ENCODE measurements at places on chromosomes 11 and 22. TPM values are rescaled to one million over a fixed set of nuclear protein-coding genes. Genes with fewer than 3 reads are reported as not detected.
A peak's percentile ranks its signal among the peaks of the same experiment; 100 is the strongest.

- H3K4me3 ChIP-seq: no peak overlapping the region
- H3K27ac ChIP-seq: no peak overlapping the region
- no peak for DNase-seq
- H3K36me3 ChIP-seq: no peaks in the 10 kb centered on the region
- peaks cover 30% of the 10 kb centered on the region for H3K4me1 ChIP-seq
Observed at GRCh38 chr22:44337678-44338004, 24.9 kb upstream of the SHISAL1 start.

Gene ATF4
- 553 TPM for total RNA-seq

- DNase-seq: no peak
- H3K4me1 ChIP-seq: no peaks in the 10 kb centered on the region
- H3K36me3 ChIP-seq: no peaks in the 10 kb centered on the region
- no peak overlapping the region for H3K27ac ChIP-seq
Observed at GRCh38 chr11:21866781-21867180, 326.1 kb upstream of the ANO5 start.

GRCh38 chr11:62858201-62858600 is 18.8 kb upstream of the WDR74 start:
- H3K27me3 ChIP-seq: no peaks in the 10 kb centered on the region
- DNase-seq: no peak
- H3K27ac ChIP-seq: 0 out of 2 replicates have a peak overlapping the region, but pooled peaks have one; percentile 44
- peaks cover 19% of the 10 kb centered on the region for H3K36me3 ChIP-seq
- H3K4me3 ChIP-seq: peak overlapping the region; percentile 86

Gene TRAF6
- total RNA-seq: 9.4 TPM

DNA sequence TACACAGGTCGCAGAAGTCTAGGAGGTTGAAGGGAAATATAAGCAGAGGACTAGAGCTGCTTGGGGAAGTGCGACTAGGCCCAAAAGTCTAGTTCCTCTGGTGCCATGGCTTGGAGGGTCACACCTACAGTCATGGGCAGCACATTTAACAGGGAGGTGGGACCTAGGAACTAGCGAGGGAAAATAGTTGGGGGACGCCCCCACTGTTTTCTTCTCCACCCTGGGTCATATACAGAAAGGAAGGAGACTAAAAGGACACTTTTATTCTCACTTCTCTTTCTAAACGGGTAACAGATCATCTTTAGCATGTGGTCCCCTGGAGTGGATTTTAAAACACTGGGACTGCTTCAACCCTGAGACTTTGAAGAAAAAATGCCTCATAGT is 16.6 kb downstream of the APIP start:
- H3K4me3 ChIP-seq: no peak overlapping the region
- DNase-seq: no peak
- H3K36me3 ChIP-seq: peaks cover 14% of the 10 kb centered on the region
- no peak overlapping the region for H3K27ac ChIP-seq

- H3K27me3 ChIP-seq: peaks cover 1% of the 10 kb centered on the region
- no peak overlapping the region for H3K27ac ChIP-seq
- no peak overlapping the region for H3K4me3 ChIP-seq
- peak; percentile 74 for DNase-seq
- H3K4me1 ChIP-seq: no peaks in the 10 kb centered on the region
Observed at GRCh38 chr11:64694821-64695365, 28.1 kb downstream of the NRXN2 start.

Gene YWHAH
- total RNA-seq: 248 TPM

Gene OR5M3
- not detected for total RNA-seq

GRCh38 chr11:95066716-95067038 is at the start of gene SRSF8:
Gene SRSF8, plus strand, starts transcription at chr11:95066919. Its CDS starts 308 bp downstream, at chr11:95067227.
- H3K36me3 ChIP-seq: no peaks in the 10 kb centered on the region
- H3K4me1 ChIP-seq: no peaks in the 10 kb centered on the region
- peak within 1 kb of the TSS; percentile 70 for H3K4me3 ChIP-seq
- DNase-seq: no peak

DNA sequence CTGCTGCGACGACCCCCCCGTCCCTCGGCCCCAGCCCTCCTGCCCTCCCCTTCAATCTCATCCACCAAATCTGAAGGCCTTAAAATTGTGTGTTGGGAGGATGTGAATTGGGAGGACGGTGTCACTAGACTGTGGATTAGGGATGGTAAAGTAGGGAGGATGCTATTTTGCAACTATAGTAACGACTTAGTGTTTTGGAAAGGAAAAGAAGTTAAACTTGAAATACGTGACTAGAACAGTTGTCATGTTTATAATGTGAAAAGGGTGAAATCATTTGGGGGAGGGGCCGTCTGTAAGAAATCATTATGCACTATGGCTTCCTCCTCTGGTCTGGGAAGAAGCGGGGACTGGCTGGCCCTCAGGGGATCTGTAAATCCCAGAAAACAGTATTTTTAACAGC is 43.4 kb upstream of the NNMT start:
- H3K4me1 ChIP-seq: peaks cover 5% of the 10 kb centered on the region
- H3K27me3 ChIP-seq: no peaks in the 10 kb centered on the region
- no peaks in the 10 kb centered on the region for H3K36me3 ChIP-seq
- no peak overlapping the region for H3K4me3 ChIP-seq
- H3K27ac ChIP-seq: no peak overlapping the region
- no peak for DNase-seq

DNA sequence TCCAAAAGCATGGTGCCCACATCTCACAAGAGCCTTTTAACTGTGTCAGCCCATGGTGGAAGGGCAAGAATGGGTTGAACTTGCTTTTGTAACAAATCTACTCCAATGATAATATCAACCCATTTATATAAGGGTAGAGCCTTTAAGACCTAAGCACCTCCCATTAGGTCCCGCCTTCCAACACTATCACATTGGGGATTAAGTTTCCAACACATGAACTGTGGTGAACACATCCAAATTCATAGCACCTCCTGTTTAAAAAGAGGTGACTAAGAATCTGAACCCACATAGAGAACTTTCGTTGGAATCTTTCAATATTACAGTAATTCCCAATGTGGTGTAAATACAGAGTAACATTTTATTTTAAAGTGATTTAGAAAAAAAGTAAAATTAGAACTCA is 9.2 kb upstream of the CNTF start:
- H3K36me3 ChIP-seq: peaks cover 29% of the 10 kb centered on the region
- DNase-seq: no peak
- no peak overlapping the region for H3K4me3 ChIP-seq
- no peak overlapping the region for H3K27ac ChIP-seq
- H3K27me3 ChIP-seq: no peaks in the 10 kb centered on the region
- H3K4me1 ChIP-seq: no peaks in the 10 kb centered on the region

GRCh38 chr22:43136255-43136654 is 6.9 kb downstream of the MCAT start:
- peaks cover 31% of the 10 kb centered on the region for H3K36me3 ChIP-seq
- no peak overlapping the region for H3K4me3 ChIP-seq
- peak; percentile 56 for DNase-seq
- H3K27me3 ChIP-seq: no peaks in the 10 kb centered on the region

Gene MRGPRF
- 11.0 TPM for total RNA-seq

- H3K27me3 ChIP-seq: no peaks in the 10 kb centered on the region
- DNase-seq: no peak
- H3K27ac ChIP-seq: no peak overlapping the region
- no peaks in the 10 kb centered on the region for H3K4me1 ChIP-seq
Observed at GRCh38 chr22:20661473-20661872, 112.4 kb upstream of the SERPIND1 start.

- no peak overlapping the region for H3K4me3 ChIP-seq
- H3K27ac ChIP-seq: no peak overlapping the region
Observed at GRCh38 chr11:77232242-77232641, 69.2 kb downstream of the GDPD4 start.

DNA sequence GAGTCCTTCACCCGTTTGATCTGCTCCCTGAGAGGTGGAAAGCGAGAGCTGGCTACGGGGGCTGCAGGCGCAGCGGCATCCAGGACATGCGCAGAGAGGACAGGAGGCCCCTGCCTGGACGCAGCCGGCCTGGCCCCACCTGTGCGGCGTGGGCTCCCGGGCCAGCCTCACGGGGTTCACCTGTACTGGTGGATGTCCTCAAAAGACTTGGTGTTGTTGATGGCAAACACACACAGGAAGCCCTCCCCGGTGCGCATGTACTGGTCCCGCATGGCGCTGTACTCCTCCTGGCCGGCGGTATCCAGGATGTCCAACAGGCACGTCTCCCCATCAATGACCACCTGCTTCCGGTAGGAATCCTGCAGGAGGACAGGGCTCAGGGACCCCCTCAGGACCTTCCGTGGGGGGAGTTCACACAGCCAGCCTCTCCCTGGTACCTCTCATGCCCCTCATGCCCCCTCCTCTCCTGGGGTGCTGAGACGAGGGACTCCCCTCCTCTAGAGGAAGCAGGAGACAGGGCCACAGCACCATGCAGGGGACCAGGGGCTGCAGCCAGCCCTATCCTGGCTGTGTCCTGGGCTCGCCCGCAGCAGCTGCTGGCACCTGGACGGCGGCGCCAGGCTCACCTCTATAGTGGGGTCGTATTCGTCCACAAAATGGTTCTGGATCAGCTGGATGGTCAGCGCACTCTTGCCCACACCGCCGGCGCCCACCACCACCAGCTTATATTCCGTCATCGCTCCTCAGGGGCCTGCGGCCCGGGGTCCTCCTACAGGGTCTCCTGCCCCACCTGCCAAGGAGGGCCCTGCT is 1.6 kb downstream of the HRAS start:
- H3K4me3 ChIP-seq: peak overlapping the region; percentile 70
- H3K4me1 ChIP-seq: peaks cover 8% of the 10 kb centered on the region
- peaks cover 12% of the 10 kb centered on the region for H3K27me3 ChIP-seq
- no peak for DNase-seq
- peaks cover 4% of the 10 kb centered on the region for H3K36me3 ChIP-seq
- H3K27ac ChIP-seq: no peak overlapping the region

GRCh38 chr11:64352099-64352994 is 6.6 kb upstream of the RPS6KA4 start:
- H3K27me3 ChIP-seq: no peaks in the 10 kb centered on the region
- no peak for DNase-seq
- H3K36me3 ChIP-seq: no peaks in the 10 kb centered on the region
- H3K27ac ChIP-seq: no peak overlapping the region
- H3K4me1 ChIP-seq: peaks cover 16% of the 10 kb centered on the region

DNA sequence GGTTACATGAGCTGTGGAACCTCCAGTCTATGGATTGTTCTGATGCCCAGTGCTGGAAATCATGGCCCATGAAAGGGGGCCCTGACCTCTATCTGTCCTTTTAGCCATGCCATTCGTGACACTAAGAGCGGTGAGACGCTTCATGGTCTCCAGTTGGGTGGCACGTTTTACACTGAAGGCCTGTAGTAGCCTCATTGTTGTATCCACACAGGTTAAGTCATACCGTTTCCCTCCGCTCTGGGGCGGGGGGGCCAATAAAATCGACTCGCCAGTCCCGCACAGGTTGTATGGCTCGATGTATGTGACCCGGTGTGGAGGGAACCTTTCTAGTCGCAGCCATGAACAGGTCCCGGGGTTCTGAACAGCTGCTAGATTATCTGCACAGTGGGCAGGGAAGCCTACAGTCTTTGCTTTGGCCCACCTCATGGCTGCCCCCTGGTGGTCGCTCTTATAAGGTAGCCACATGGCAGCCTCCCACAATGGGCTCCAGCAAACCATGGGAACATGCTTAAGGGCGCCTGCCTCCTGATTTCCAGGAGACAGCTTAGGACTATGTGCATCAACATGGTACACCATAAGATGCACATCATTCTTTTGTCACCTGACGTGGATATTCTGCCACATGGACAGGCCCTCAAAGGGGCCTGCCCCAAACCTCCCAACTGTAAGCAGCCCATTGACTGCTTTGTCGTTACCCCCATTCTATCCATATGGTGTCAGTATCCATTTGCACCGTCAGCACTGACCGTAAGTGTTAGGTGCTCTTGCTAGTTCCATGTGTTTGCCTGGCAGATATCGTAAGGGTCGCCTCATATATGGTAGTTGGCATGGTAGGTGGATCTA is 19.7 kb upstream of the APOL3 start:
- H3K36me3 ChIP-seq: no peaks in the 10 kb centered on the region
- no peak overlapping the region for H3K27ac ChIP-seq
- H3K4me1 ChIP-seq: no peaks in the 10 kb centered on the region
- no peak overlapping the region for H3K4me3 ChIP-seq

GRCh38 chr11:80109652-80110051 is 668.8 kb upstream of the TENM4 start:
- H3K36me3 ChIP-seq: no peaks in the 10 kb centered on the region
- H3K27ac ChIP-seq: no peak overlapping the region
- DNase-seq: no peak
- no peak overlapping the region for H3K4me3 ChIP-seq
- H3K27me3 ChIP-seq: no peaks in the 10 kb centered on the region

- peaks cover 11% of the 10 kb centered on the region for H3K4me1 ChIP-seq
- no peak overlapping the region for H3K27ac ChIP-seq
- no peaks in the 10 kb centered on the region for H3K27me3 ChIP-seq
- H3K36me3 ChIP-seq: no peaks in the 10 kb centered on the region
Observed at GRCh38 chr11:109112261-109112660, 309.7 kb upstream of the C11orf87 start.
